Kidney (tissue), 22 donors: ENCODE measurements at places on chromosomes 7 and 10.

GRCh38 chr7:41113719-41114118, 589.2 kb downstream of the INHBA start:
- H3K4me1 ChIP-seq = no peaks in the 10 kb centered on the region
- H3K27me3 ChIP-seq = no peaks in the 10 kb centered on the region
- no peak overlapping the region for H3K4me3 ChIP-seq
- no peaks in the 10 kb centered on the region for H3K36me3 ChIP-seq
- H3K27ac ChIP-seq = no peak overlapping the region

DNA sequence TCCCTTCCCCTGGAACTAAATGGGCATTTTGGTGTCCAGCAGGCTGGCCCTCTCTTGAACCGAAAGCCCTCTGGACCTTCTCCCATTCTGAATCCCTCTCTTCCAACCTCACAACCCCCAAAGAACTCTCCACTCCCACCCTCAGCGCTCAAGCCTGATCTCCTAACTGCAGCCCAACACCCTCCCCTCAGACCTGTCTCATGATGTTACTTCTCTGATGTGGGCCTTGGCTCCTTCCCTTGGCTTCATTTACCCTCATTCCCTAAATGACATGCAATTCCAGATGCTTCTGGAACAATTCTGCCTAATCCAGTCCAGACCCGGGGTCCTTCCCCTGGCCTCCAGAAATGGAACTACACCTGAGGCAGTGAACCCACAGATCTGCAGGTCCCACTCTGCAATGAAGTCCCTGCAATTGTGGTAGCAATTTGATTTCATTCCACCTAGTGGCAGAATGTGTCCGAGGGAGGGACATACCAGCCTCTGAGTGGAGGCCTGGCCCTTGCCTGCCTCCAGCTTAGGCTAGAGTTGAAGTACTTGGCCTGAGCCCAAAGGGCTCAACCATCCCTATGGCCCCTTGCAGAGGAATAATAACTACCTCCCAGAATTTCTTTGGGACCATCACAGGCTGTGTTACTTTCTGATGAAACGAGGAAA, 4.1 kb upstream of the CEP41 start:
- H3K36me3 ChIP-seq = no peaks in the 10 kb centered on the region
- no peak for DNase-seq
- H3K27me3 ChIP-seq = no peaks in the 10 kb centered on the region
- peaks cover 9% of the 10 kb centered on the region for H3K4me1 ChIP-seq

GRCh38 chr10:12847361-12847975, 154.0 kb downstream of the CCDC3 start:
- H3K4me1 ChIP-seq = no peaks in the 10 kb centered on the region
- no peaks in the 10 kb centered on the region for H3K36me3 ChIP-seq
- H3K27ac ChIP-seq = no peak overlapping the region
- H3K4me3 ChIP-seq = no peak overlapping the region

DNA sequence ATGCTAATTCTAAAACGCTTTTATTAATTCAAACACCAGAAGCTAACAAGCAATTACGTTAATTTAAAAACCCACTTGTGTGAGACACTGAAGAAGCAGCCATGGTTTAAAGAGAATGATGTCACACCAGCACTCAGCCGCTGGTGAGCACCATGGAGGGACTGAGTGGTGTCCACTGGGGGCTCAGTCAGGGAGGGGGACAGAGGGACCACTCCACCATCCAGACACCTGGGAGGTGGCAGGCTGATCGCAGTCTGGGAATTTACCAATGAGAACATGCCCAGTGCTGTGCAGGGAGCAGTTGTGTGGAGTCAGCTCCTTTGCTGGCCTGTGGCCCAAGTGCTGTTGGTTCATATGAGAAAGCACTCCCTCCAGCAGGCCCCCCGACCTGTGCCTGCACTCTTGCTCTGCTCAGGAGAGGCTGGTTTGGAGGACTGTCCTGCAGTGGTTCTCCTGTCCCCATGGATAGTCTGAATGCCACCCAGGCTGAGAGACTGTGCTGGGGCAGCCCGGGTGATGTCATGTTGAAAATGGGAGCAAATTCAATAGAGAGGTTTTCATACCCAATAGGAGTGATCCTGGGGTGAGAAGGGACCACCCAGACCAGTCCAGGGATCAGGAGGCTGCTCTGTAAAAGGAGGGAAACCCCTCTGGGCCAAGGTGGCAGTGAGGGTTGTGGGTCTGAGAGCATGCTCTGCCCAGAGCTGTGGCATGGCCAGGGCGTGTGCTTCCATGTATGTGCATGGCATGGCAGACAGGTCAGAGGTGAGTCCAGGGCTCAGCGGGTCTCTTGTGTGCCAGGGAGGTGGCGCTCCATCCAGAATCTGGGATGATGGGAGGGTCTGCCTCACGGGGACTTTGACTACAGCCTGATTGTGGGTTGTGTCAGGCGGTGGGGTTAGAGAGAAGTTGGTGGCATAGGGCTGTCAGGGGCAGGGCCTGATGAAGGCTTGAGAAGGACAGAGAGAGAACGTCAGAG, 12.7 kb downstream of the ADCY1 start:
- no peak overlapping the region for H3K4me3 ChIP-seq
- H3K4me1 ChIP-seq = peaks cover 2% of the 10 kb centered on the region
- no peak overlapping the region for H3K27ac ChIP-seq
- peak; percentile 23 for DNase-seq

GRCh38 chr10:88076027-88076880, 212.8 kb downstream of the PTEN start:
- no peaks in the 10 kb centered on the region for H3K36me3 ChIP-seq
- H3K27me3 ChIP-seq = no peaks in the 10 kb centered on the region
- DNase-seq = peak; percentile 40
- no peak overlapping the region for H3K27ac ChIP-seq
- peaks cover 13% of the 10 kb centered on the region for H3K4me1 ChIP-seq
